ENCODE measurements at places on chromosomes 2 and 18.

- no peak for DNase-seq
These were observed 367.4 kb upstream of the MYT1L start for GRCh38 chr2:2698182-2699120.

- DNase-seq: peak; percentile 76
These were observed 14.7 kb upstream of the PUM2 start for GRCh38 chr2:20365249-20365817.

GRCh38 chr18:51513517-51513916 is 316.0 kb upstream of the MEX3C start:
- no peak for DNase-seq

DNA sequence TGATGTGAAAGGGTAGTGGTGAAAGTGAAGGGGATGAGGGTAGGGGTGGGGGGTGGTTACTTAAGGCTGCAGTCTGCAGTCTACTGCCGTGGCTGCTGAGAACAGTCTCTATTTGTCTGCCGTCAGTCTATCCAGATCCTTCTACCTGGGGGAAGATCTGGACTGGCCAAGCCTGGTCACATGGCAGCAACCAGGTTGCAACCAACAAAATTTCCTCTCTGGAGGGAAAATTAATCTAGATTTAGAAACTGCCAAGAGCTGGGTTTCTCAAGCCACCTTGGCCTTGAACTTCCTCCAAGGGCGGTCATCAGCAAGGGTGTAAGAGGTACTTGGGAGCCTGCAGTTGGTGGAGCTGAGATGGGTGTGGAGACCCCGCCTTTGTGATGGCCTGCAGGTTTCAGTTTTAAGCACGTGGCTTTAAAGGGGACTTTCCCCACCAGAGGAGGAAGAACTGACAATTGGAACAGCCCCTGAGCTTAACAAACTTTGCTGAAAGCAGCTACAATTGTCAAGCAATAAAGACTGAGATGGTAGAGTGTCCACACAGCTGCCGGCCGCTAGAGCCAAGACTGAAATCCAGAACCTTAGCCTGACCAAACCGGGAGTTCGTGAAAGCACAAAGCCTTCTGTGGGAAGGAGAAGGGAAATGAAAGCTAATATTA is 31.4 kb upstream of the KCMF1 start:
- DNase-seq: peak; percentile 93

DNA sequence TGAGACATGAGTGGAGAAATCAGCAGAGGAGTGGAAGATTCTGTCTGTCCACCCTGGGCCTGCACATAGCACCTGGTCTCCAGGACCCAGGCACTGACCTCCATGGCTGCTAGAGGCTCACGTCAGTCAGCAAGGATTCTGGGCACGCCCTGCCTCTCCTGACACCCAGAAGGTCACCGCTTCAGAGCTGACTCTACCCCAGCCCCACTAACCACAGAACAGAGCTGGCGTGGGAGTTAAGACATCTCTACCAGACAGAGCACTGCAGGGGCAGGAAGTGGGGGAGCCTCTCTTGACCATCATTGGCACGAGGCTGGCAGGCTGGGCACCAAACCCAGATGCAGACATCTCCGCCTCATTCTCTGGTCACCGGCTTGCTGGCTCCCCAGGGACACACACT is 3.0 kb downstream of the ADCY3 start:
- no peak for DNase-seq

All from activated CD8-positive, alpha-beta T cell treated with anti-CD3 and anti-CD28 coated beads, Interleukin-2, amount 10 ng/mL, durations not matched to agents 7 days and 5 days (primary cell).